ENCODE measurements at places on chromosomes 16 and 17.
A peak's percentile ranks its signal among the peaks of the same experiment; 100 is the strongest.

GRCh38 chr17:32264140-32264799 lies 1.4 kb upstream of the RHBDL3 start:
- peaks cover 70% of the 10 kb centered on the region for H3K27me3 ChIP-seq
- DNase-seq = no peak
- H3K4me3 ChIP-seq = no peak overlapping the region
- H3K36me3 ChIP-seq = no peaks in the 10 kb centered on the region
- peaks cover 15% of the 10 kb centered on the region for H3K4me1 ChIP-seq
- peak overlapping the region; percentile 20 for H3K27ac ChIP-seq

DNA sequence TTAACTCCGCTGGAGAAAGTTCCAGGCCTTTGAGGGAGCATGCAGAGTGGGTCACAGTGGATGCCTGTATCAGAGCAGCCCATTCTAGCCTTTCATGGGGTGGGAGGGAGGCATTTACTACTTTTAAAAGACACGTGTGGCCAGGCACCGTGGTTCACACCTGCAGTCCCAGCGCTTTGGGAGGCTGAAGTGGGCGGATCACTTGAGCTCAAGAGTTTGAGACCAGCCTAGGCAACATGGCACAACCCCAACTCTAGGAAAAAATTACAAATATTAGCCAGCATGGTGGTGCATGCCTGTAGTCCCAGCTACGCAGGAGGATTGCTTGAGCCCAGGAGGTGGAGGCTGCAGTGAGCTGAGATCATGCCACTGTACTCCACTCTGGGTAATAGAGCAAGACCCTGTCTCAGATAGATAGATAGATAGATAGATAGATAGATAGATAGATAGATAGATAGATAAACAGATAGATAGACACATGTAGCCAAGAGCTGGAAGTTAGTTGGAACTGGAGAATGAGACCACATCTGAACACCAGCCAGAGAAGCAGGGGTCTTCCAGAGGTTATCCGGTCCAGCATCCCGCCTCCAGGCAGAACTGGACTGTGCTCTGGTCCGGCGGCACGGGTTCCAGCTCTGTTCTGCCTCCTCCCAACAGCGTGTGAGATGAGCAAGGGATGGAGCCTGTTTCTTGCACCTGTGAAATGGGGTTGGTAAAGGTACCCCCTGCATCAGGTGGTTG lies 3.6 kb downstream of the ADCY7 start:
- no peak for DNase-seq
- peaks cover 4% of the 10 kb centered on the region for H3K36me3 ChIP-seq
- peaks cover 95% of the 10 kb centered on the region for H3K4me1 ChIP-seq
- peak overlapping the region; percentile 21 for H3K4me3 ChIP-seq
- H3K27ac ChIP-seq = peak overlapping the region; percentile 79

GRCh38 chr17:29880031-29880430 lies 50.0 kb downstream of the SSH2 start:
- H3K4me1 ChIP-seq = peaks cover 15% of the 10 kb centered on the region
- no peak overlapping the region for H3K4me3 ChIP-seq
- peaks cover 3% of the 10 kb centered on the region for H3K36me3 ChIP-seq
- no peaks in the 10 kb centered on the region for H3K27me3 ChIP-seq
- no peak overlapping the region for H3K27ac ChIP-seq

GRCh38 chr17:43540821-43541674 lies 5.1 kb downstream of the ETV4 start:
- H3K36me3 ChIP-seq = no peaks in the 10 kb centered on the region
- peaks cover 12% of the 10 kb centered on the region for H3K4me1 ChIP-seq
- no peak overlapping the region for H3K27ac ChIP-seq

DNA sequence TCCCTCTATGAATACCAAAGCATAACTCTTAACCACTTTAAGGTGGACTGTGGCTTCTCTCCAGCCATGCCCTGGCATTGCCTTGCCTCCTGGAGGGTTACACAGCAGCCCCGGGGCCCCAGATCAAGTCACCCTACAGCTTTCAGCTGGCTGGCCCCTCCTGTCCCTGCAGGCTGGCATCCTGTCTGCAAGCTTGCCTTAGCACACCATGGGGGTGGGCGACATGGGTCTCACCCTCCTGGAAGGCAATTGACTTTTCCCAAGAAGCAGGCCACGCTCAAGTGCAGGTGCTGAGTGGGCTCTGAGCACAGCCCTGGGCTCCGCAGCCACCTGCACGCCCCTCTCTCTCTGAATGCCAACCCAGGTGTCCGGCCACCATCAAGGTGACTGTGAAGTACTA lies 25.8 kb upstream of the AKTIP start:
- no peaks in the 10 kb centered on the region for H3K36me3 ChIP-seq
- no peak for DNase-seq
- no peaks in the 10 kb centered on the region for H3K4me1 ChIP-seq
- H3K27me3 ChIP-seq = no peaks in the 10 kb centered on the region
- H3K4me3 ChIP-seq = no peak overlapping the region

DNA sequence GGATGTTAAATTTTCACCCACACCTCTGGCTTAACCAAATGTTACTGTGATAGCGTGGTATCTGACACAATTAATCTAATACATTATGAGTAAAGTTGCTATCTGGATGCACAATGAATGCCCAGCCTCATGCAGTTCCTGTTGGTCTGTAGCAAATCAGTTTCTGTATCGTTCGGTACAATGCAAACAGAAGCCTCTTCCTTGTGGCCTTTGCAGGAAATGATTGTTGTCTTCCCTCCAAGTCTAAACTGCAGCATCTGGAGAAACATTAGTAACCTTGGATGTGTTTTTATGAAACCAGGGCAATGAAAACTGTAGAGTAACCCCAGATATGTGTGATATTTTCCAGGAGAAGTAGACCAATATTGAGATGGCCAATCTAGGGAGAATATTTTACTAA lies 46.8 kb downstream of the CYB561 start:
- no peak for DNase-seq
- no peaks in the 10 kb centered on the region for H3K27me3 ChIP-seq
- H3K27ac ChIP-seq = no peak overlapping the region
- H3K36me3 ChIP-seq = no peaks in the 10 kb centered on the region

DNA sequence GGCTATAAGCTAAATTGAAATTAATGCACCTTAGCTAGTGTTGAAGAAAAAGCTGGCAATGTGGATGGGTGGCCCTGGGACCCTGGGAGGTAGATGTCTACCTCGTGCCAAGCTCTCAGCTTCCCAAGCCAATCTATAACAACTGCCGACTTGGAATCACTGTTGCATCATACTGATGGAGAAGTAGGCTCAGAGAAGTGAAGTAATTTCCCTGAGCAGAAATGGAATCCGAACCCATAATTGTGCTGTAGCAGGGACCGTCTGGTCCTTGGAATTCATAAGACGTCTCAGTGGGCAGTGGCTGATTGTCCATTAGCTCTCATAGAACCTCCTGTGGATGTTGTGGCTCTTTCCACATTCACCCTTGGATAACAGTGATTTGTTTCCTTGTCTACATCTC lies 196.6 kb downstream of the RAB11FIP4 start:
- H3K4me1 ChIP-seq = peaks cover 4% of the 10 kb centered on the region
- no peak overlapping the region for H3K27ac ChIP-seq
- no peak overlapping the region for H3K4me3 ChIP-seq

DNA sequence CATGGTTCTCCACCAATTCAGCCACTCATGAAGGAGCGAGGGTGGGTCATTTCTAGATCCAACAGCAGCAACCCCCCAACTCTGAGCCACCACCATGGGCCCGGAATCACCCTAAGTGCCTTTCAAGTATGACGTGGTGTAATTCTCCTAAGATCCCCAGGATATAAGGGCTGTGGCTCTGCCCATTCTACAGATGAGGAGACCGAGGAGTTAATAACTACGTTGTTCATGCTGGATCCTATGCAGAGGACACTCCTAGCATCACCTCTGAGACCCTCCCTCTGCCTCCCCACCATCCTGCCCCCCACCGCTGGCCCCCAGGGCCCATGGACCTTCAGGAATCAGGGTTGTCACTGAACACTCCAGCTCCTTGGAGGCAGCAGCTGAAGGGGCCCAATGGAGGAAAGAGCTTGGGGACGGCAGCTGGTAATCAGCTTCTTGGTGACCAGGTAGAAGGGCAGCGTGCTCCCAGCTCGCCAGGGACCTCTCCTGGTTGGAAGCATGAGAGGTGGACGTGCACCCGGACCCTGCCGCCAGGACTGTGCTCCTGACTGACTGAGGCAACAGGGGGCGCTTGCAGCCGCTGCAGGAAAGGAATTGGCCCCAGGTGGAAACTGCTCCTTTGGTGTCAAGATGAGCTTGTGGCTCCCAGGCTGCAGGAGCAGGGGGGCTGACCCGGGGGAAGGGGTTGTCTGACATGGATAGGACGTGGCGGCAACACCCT lies 28.2 kb upstream of the CACNG1 start:
- no peaks in the 10 kb centered on the region for H3K36me3 ChIP-seq
- H3K27me3 ChIP-seq = peaks cover 8% of the 10 kb centered on the region
- no peak overlapping the region for H3K4me3 ChIP-seq
- DNase-seq = no peak
- H3K4me1 ChIP-seq = no peaks in the 10 kb centered on the region

Data from activated naive CD8-positive, alpha-beta T cell treated with anti-CD3 and anti-CD28 coated beads, Interleukin-2, amount 50 U/mL, for 24 hours (primary cell).